Tibial nerve (tissue), 4 donors: ENCODE measurements at places on chromosomes 2 and 18. TPM values are rescaled to one million over a fixed set of nuclear protein-coding genes. Genes with fewer than 3 reads are reported as not detected.
A peak's percentile ranks its signal among the peaks of the same experiment; 100 is the strongest.

DNA sequence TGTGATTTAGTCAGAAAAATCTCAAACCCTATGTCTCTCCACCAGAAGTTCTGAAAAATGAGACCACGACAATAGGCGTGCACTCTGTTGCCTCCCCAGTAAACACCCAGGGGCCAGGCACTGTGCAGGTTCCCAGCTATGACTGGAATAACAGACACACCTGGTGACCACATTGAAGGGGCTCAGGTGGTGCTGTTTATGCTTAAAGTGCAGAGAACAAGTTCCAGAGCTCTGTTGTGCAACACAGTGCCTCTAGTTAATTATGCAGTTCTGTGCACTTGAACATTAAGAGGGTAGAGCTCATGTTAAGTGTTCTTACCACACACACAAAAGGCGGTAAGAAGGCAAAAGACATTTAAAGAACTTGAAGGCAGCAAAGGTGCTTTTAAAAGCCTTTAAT lies 52.6 kb upstream of the AFF3 start:
- DNase-seq, result no peak

GRCh38 chr18:28036488-28036887 lies 140.4 kb downstream of the CDH2 start:
- no peak for DNase-seq

- DNase-seq, result no peak
Observed at GRCh38 chr2:27100036-27100435, 13.5 kb downstream of the KHK start.

DNA sequence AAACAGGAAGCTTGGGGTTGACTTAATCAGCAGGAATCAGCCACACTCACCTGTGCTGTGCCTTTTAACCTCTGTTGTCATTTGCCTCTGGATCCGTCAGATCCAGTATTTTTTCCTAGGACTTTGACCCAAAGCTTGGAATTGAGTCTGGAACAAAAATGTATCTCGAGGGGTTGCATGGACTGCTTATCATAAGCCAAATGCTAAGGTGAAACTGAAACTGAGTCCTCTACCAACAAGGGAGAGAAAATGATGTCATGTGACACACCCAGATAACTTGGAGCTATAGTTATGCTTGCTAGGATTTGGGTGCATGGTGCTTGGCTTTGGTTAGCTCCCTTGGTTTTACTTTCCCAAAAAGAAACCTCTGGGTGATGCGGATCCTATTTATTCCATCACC lies 2158.6 kb upstream of the PIK3C3 start:
- no peak for DNase-seq

DNA sequence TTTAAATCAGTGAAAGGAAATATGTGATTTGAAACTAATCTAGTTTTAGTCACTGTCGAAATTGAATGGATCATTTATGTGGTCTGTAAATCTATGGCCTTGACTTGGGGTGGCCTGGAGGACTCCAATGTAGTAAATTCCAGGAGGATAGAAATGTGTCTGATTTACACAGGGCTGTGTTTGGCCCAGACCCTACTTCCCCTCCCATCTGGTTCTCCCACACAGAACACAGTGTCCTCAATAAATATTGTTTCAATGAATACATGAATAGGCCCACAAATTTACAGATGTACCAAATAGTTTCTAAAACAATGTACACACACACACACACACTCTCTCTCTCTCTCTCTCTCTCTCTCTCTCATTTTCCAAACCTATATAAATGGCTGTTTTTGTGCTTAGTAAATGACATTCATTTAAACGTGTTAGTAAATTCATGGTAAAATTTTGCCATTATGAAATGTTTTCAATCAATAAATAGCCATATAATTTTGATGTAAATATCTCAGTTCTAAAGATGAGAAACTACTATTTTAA lies 1.9 kb downstream of the CCDC68 start:
- DNase-seq, result no peak

- DNase-seq, result no peak
Observed at GRCh38 chr18:71902482-71902881, 641.7 kb downstream of the CBLN2 start.

DNA sequence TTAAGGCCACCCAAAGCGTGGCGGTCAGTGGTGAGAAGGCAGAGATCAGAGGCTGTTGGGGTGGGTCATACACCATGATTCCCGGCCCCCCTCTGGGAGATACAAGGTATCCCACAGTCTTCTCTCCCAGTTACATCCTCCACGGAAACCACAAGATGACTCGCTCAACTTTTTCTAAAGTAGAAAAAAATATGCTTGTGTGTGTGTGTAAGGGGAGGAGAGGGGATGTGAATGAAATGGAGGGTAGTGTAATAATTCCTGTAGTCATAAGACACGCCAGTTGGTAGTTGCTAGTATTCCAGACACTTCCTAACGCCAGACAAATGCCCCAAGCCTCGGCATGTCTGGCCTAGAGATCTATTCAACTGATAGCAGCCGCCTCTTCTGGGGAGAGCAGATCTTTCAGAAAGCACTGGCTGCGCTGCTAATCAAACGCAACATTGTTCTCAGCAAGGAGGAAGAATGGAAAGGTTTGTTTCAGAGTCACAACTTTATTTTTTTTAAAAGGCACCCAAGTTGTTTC lies 143.5 kb downstream of the TGIF1 start:
- DNase-seq, result peak; percentile 39

GRCh38 chr2:187719510-187719909 lies 165.3 kb upstream of the TFPI start:
- DNase-seq, result no peak

GRCh38 chr18:45958730-45959129 lies 8.4 kb downstream of the EPG5 start:
- no peak for DNase-seq

DNA sequence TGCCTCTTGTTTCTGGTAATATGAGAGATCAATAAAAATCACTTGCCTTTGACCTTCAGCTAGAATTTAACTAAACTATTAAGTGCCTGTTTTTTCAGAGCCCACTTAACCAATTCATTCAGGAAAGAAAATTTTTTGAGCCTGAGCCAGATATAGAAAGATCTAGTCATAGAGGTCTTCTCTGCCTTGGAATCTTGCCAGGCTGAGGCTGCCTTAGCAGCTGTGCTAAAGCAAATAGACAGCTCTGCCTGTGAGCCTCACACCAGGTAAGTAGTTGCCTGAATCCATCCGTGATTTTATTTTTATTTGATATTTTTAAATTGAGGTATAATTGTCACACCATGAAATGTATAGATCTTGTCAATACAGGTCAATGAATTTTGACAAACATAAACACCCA lies 27.4 kb downstream of the EVX2 start:
- no peak for DNase-seq

GRCh38 chr2:234796045-234796591 lies 155.7 kb upstream of the SH3BP4 start:
- no peak for DNase-seq

DNA sequence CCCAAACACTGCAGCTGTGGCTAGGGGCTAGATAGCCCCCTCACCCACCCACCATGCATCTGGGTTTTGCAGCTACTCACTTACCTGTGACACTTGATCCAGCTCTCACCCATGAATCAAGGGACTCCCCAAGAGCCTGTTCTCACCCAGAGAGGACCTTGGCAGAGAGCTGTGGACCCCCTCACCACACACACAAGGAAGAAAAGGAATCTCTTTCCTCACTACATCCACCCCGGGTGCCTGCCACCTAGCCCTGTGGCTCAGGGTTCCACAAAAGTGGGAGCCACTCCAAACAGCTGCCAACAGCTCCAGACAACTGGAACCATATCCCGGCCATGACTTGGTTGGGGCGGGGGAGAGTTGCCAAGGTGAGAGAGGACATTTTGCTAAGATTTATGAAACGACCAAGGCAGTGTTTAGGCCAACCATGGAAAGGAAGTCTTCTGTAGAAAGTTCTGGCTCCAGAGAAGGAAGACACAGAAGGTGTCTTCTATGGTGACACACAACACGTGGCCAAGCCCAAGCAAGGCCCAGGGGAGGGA lies 522.1 kb upstream of the RAB6C start:
- no peak for DNase-seq

GRCh38 chr2:20327370-20327769 lies 23.3 kb downstream of the PUM2 start:
- no peak for DNase-seq

ZSWIM2 gene
- not detected for total RNA-seq

HOXD13 gene
- total RNA-seq, result not detected

LIMS1 gene
- 86.3 TPM for total RNA-seq

CYP27C1 gene
- 0.87 TPM for total RNA-seq
